NCI-H1930 (cell line): ENCODE measurements at places on chromosomes 16 and 17.

DNA sequence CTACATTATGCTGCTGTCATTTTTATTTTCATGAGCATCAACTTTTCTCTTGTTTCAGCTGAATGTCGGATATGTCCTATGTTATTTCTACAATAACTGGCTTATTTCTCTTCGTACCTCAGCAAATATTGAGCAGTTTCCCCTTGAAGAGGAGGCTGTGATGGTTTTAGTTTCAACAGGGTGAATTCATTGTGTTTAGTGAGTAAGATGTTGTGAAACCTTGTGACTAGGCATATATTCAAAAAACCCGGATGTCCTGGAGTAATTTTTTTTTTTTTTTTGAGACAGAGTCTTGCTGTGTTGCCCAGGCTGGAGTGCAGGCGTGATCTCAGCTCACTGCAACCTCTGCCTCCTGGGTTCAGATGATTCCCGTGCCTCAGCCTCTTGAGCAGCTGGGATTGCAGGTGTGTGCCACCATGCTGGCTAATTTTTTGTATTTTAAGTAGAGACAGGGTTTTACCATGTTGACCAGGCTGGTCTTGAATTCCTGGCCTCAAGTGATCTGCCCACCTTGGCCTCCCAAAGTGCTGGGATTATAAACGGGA, 11.1 kb downstream of the CPD start:
- no peak for DNase-seq

GRCh38 chr17:76737082-76737675, at the start of gene SRSF2:
Gene SRSF2 (minus strand): TSS chr17:76737331. CDS start chr17:76737160, 171 bp downstream.
- peak; percentile 98 for DNase-seq

GRCh38 chr16:1527836-1528811, 5.3 kb upstream of the TMEM204 start:
- DNase-seq: no peak

GRCh38 chr17:81520021-81520901, 7.7 kb upstream of the ACTG1 start:
- DNase-seq: no peak

DNA sequence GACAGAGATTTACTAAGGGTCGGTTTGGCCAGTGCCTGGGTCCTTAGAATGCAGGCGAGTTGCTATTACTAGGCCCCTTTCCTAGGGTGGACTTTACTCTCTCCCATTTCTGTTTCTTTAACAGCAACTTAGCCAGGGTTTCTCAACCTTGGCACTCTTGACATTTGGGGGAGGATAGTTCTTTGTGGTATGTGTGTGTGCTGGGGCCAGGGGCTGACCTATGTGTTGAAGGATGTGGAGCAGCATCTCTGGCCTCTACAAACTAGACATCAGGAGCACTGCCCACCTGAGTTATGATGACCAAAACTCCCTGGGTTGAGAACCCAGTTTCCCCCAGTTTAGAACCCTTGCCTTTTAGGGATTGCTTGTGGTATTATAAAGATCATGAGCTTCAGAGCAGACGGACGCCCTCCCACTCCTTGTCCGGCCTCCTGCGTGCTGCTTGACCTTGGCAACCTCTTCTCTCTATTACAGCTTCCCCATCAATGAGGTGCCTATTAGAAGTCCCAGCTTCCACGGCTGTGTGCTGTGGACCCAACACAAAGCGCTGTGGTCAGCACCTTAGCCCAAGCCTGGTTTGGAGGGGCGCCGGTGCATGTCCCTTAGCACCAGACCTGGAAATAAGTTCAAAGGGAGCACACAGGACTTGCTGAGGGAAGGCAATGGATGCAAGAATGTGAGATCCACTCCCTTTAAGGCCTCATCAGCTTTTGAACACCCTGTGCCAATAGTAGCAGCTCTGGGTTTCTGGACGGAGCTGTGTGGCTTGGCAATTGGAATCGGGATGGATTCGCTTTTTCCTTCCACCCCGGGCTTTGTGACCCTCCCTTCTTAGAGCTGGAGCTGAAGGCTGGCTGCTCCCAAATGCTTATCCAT, 239.2 kb upstream of the MAF start:
- DNase-seq: no peak

DNA sequence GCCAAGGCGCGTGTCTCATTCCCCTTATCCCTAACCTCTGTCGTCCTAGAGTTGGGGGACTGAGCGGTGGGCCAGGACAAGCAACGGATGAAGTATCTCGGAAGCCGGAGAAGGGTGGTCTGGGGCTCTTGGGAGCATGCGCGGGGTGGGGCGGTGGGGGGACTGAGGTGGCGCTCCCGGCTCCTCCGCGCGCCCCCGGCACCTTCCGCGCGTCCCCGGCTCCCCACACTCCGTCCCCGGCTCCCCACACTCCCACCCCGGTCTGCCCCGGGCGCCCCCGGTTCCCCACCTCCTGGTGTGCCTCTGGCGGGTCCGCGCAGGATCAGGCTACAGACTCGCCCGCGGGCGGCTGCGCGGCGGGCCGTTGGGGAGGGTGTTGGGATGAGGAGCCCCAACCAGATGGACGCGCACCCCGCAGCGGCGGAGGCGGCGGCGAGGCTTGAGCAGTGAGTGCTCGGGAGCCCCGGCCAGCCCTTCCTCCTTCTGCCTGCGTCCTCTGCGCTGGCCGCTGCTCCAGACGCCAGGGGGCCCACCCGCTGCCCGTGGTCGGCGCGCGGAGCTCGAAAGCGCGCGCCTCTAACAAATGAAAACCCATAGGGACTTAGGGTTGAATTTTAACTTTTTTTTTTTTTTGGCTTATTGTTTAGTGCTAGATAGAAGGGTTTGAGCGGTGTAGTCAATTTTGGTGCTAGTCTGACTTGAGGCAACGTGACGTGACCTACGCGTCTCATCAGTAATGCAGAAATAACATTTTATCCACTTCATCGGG, 5.6 kb upstream of the CRYM start:
- DNase-seq: peak; percentile 72

DNA sequence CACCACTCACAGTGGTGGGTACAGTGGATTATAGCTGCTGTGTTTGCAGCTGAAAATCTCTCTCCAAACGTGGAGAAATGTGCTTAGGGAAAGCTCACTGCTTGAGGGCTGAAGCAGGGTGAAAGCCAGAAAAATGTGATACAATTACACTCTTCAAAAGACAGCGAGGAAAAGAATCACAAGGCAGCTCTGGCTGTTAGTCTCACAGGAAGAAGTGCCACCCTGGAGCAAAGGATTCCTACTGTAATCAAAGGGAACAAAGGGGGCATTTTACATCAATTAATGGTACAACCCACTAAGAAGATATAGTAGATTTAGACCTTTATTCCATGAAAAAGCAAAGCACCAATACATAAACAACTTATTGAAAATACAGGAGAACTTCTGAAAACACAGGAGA, 48.1 kb upstream of the IRX5 start:
- DNase-seq: no peak

GRCh38 chr17:19248928-19249574, 11.9 kb downstream of the EPN2 start:
- no peak for DNase-seq

GRCh38 chr16:9971907-9972306, 210.3 kb downstream of the GRIN2A start:
- DNase-seq: no peak

GRCh38 chr17:63305857-63306256, 140.2 kb downstream of the CYB561 start:
- no peak for DNase-seq

- no peak for DNase-seq
Measured at GRCh38 chr16:21075252-21075651, 75.4 kb downstream of the DNAH3 start.
